RWPE1 (cell line): ENCODE measurements at places on chromosomes 16 and 17.

- DNase-seq, result no peak
Measured at GRCh38 chr16:88669980-88670379, 7.1 kb upstream of the MVD start.

GRCh38 chr16:3242709-3243108 is 7.8 kb upstream of the ZNF200 start:
- peak; percentile 51 for DNase-seq

DNA sequence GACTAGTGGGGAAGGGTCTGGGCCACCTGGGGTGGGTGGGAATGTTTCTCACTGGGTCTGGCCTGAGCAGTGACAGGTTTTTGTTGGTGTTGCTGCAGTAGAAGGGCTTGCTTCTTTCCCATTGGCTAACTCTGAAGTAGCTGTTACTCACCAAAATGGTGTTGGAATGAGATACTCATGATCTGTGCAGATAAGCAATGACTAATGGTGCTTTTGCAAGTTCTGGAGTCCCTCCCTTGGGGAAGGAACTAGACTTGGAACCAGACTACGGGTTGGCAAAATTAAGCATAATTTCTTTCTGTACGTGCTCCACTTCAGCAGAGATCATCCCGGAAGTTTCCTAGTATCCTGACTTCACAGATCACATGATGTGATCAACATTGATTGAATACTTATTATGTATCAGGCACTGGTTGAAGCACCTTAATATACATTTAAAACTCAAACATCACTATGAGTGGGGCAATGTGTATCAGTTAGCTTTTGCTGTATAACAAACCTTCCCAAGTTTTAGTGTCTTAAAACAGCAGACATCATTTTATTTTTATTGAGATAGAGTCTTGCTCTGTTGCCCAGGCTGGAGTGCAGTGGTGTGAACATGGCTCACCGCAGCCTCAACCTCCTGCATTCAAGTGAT is 30.1 kb downstream of the CHP2 start:
- peak; percentile 63 for DNase-seq

- DNase-seq, result peak; percentile 59
Measured at GRCh38 chr17:45018848-45019711, 32.4 kb downstream of the DCAKD start.

DNA sequence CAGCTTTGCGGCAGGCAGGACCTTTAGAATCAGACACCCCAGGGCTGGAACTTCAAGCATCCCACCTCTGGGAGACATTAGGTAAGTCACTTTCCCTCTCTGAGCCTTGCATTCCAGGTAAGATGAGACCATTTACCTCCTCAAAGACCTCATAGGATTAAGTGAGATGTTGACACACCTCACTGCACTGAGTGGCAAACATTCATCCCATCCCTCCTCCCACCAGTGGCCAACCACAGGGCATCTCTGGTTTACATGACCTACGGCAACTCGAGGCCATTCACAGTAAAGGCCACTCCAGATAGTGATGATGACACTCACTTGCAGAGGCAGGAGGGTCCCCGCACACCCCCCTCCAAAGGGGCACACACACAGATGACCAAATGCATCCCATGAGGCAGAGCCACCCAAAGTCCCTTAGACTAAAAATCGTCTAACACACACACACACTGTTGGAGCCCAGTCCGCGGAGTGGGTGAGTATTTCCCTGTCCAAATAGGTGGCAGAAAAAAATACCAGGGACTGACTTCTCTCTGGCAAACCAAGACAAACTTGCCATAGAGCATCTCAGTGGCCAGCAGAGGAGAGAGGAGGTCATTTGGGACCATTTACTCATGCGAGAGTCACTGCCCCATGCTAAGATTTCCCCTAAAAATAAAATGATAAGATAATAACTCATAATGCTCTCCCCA is 454.9 kb downstream of the SOX9 start:
- no peak for DNase-seq

GRCh38 chr17:83203073-83203471 is 123.7 kb downstream of the METRNL start:
- DNase-seq, result no peak

- no peak for DNase-seq
Measured at GRCh38 chr17:4365628-4366326, 698 bp downstream of the UBE2G1 start.

GRCh38 chr16:64773638-64774037 is 348.2 kb downstream of the CDH11 start:
- no peak for DNase-seq

GRCh38 chr17:9488556-9488955 is 87.1 kb downstream of the STX8 start:
- DNase-seq, result no peak

DNA sequence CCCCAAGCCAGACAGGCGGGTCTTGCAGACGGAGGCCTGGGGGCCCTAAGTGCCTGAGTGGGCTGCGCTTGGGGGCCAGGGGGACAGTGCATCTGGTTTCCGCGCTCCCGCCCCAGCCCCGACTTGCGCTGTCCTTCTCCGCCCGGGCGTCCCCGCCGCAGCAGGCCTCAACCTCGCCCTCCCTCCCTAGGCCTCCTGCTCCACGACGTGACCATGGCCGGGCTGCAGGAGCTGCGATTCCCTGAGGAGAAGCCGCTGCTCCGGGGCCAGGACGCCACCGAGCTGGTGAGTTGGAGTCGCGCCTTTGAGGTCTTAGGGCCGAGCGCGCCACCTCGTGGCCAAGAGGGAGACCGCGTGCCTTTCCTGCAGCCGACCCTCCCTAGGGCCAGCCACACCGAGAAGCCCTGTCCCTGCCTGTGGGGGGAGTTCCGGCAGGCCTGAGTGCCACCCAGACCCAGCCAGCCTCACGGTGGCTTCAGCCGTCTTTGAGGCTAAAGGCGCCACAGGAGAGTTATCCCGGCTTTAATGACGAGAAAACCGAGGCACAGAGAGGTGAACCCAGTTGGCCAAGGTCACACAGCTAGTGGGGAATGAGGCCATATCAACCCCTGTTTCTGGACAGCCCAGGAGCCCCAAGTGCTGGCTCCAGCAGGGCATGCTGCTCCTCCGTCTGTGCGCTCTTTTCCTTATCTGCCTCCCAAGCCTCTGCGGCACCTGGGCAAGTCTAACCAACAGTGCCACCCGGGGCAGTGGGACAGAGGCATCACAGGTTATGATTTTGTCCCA is 12.2 kb upstream of the NDRG4 start:
- DNase-seq, result peak; percentile 82

GRCh38 chr17:11308531-11308930 is 67.5 kb downstream of the SHISA6 start:
- DNase-seq, result no peak

DNA sequence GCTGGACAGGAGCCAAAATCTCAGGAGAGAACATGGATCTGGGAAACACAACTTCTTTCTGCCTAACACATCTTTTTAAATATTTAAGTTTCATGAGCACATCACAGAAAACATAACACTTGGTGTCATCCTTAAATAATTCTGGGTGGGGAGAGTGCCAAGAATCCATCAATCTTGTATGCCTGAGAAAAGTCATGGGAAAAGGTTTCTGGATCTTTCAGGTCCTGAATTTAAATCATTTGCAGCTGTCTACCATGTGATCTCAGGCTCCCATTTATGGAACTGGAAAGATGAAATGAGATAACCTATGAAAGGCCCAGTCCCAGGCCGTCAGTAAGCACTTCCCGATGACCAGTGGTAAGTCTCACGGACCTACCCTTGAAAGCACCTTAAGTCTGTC is 15.1 kb downstream of the CDH11 start:
- DNase-seq, result no peak

- no peak for DNase-seq
Measured at GRCh38 chr17:77592106-77592865, 366.2 kb upstream of the TNRC6C start.

DNA sequence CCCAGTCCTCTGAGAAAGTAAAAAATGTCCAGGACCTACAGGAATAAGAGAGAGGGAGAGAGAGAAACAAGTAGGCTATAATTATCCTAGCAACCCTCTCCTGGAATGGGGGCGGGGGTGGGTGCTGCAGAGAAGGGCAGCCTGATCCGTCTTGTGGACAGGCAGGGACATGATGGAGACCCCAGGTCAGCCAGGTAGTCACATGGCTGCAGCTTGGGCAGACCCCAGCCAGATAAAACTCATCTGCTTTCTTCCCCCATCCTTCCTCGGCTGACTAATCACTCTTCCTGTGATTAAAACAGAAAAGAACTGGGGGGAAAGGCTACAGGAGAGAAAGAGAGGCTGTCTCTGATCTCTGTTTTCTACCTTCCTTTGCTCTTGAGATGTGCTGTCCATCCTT is 32.6 kb downstream of the COPZ2 start:
- no peak for DNase-seq

GRCh38 chr17:65876985-65877384 is 314.9 kb downstream of the CEP112 start:
- no peak for DNase-seq
